ENCODE measurements at places on chromosomes 5 and 9.

DNA sequence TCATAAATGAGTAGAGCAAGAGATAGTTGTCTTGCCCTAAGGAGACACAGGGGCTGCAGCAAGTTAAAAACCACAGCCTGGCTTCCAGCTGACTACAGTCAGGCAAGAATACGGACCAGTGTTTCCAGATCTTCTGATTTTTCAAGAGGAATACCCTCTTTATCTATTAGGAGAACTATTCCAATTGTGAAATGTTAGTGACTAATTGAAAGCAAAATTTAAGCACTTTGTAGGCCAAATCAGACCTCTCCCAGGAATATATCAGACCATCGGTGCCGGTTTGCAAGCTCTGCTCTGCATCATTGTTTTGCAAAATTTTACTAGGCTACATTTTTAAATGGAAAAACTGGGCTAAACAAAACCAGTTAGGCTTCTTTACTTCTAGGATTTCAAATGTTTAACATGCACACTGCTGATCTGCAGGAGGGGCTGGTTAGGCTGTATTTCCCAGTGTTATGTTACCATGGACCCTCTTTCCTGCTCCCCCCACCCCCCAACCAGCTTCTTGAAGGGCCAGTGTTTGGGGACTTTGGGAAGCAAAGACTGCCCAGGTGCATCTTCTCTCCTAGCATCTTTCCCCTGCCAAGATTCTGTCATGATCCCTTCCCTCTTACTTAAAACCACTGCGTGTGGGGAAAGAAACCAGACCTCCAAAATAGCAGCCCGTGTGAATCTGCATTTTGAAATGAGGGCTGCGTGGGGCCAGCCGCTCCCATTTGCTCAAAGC is 1.1 kb upstream of the ARSI start:
- DNase-seq, result no peak

GRCh38 chr9:69319324-69320025 is 5.5 kb upstream of the ENTREP1 start:
- no peak for DNase-seq

- peak; percentile 73 for DNase-seq
Measured at GRCh38 chr9:4080921-4081895, 218.7 kb downstream of the GLIS3 start.

DNA sequence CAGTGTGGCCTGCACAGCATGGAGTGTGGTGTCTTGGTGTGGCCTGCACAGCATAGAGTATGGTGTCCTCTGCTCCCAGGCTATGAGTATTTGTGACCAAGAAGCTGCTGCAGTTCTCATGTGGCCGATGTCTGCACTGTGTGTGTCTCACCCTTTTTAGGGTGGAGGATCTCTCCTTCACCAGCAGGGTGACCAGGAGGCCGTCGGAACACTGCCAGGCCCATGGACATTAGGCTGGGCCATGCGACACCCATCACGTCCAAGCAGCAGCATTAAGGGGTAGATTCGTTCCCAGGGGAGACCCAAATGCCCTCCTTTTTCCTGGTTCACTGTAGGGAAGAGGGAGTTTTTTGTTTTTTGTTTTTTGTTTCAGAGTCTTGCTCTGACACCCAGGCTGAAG is 115.3 kb upstream of the SPIN1 start:
- DNase-seq, result no peak

- no peak for DNase-seq
Measured at GRCh38 chr9:115849679-115850412, 303.7 kb upstream of the PAPPA start.

- DNase-seq, result no peak
Measured at GRCh38 chr5:57538341-57538955, 55.8 kb upstream of the ACTBL2 start.

- no peak for DNase-seq
Measured at GRCh38 chr9:19469271-19469670, 60.5 kb downstream of the ACER2 start.

- DNase-seq, result no peak
Measured at GRCh38 chr5:60836131-60836530, 7.9 kb downstream of the ELOVL7 start.

GRCh38 chr5:96516631-96517071 is 83.6 kb upstream of the PCSK1 start:
- DNase-seq, result no peak

GRCh38 chr9:113646491-113646890 is 183.0 kb downstream of the RGS3 start:
- no peak for DNase-seq

DNA sequence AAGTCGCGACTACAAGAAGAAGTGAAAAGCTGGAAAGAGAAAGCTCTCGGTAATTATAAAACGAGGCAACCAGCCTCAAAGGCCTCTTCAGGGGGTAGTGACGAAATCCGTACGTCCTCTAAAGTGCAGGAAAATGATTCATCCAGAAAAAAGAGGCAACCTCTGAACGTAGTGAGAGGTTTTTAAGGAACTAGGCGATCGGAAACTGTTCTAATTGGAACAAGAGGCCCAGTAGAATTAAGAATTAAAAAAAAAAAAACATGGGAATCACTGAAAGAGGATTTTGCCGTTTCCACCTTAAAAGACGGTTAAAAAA is 1.0 kb downstream of the CSNK1A1 start:
- peak; percentile 70 for DNase-seq

DNA sequence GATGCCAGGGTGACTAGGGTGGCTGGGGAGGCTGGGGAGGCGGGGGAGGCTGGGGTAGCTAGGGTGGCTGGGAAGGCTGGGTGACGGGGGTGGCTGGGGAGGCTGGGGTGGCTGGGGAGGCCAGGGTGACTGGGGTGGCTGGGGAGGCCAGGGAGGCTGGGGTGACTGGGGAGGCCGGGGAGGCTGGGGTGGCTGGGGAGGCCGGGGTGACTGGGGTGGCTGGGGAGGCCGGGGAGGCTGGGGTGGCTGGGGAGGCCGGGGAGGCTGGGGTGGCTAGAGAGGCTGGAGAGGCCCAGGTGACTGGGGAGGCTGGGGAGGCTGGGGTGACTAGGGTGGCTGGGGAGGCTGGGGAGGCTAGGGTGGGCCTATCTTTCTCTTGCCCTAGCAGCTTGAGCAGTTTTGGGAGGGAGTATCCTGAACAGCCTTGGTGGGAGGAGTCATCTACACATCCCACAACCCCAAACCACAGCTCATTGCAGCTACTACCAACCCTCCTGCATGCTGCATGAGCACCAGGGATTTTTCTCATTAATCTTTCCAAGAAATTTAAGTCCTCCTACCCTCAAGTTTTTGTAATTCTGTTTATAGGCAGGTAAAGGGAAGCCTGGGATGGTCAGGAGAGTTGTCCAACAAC is 203.2 kb upstream of the IRX1 start:
- DNase-seq, result peak; percentile 1

DNA sequence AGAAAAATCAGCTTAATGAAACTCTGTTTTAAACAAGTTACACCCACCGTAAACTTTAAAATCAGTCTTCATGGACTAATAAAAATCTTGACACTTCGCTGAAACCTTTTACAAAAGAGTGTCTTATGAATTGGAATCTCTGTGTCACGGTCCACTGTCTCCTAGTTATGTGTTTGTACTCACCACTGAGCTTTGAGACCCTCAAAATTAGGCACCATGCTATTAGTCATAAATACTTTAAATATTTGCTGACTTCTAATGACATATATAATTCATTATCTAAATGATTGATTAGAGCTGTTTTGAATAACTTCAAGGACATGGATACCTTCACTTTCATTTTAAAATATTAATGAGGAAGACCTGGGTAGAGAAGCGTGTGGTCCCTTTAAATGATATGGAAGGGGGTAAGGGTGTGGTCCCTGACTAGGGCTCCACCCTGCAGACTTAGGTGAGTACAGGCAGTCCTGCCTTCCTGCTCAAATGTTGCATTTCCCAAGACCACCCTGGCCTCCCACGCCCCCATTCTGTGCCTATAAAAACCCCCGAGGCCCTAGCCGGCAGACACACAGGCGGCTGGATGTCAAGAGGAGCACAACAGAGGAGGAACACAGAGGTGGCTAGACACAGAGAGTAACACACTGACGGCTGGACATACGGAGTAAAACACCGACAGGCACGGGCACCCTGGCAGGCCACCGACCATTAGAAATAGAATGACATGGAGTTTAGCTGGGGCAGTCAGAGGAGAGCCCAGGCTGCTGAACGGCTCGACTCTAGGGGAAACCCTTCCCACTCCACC is 179.0 kb upstream of the CDH9 start:
- no peak for DNase-seq

GRCh38 chr5:26669523-26669922 is 368.9 kb downstream of the CDH9 start:
- DNase-seq, result no peak

DNA sequence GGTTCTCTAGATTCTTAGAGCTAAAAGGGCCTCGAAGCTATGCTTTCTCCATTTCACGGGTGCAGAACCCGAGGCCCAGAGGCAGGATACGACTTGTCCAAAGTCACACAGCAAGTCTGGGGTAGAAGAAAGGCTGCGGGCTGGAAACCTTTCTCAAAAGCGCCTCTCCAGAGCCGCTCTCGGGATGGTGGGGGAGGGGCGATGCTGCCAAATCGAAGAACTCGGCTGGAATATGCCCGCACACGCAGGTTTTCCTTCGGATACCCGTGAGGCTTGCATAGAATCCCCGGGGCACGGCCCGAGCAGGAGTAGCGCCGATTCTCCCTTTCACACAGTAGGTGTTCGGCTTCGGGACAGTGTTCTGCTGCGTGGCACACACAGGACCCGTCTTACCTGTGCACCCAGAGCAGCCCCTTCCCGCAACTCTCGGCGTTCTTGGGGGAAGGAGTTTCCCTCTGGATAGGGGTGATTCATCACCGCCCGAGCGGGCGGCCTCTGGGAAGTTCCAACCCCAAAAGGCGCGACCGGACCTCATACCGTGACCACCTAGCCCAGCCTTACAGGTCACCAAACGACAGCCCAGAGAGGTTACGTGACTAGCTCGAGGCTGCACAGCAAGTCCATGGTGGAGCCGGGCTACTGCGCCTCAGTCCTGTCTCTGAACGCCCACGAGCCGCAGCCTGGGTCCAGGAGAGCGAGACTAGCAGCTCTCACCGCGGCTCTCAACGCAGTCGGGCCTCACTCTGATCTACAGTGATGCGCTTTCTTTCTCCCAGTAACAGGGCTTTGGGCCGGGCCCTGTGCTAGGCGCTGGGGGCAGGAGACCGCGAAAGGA is 4.1 kb downstream of the PAX5 start:
- DNase-seq, result no peak

DNA sequence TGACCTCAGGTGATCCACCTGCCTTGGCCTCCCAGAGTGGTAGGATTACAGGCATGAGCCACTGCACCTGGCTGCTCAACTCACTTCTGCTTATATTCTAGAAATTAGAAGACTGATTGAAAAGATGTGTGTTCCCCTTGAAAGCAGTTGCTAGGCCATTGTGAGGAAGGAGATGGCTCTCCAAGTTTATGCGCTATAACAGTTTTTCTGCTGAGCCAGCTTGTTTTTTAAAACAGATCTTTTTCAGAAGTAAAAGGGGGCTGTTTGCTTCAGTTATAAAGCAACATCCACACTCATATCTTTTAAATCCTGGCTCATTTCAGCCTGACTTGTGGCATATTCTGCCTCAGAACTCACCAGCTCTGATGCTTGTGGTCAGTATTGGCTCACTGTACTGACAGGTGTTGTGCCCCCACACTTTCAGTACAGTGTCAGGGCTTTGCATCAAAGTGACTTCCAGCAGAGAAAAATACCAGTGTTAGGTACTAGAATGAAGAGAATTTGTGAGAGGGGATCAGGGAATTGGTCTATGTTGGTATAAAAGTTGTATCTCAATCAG is 49.4 kb downstream of the NUP214 start:
- DNase-seq, result no peak

DNA sequence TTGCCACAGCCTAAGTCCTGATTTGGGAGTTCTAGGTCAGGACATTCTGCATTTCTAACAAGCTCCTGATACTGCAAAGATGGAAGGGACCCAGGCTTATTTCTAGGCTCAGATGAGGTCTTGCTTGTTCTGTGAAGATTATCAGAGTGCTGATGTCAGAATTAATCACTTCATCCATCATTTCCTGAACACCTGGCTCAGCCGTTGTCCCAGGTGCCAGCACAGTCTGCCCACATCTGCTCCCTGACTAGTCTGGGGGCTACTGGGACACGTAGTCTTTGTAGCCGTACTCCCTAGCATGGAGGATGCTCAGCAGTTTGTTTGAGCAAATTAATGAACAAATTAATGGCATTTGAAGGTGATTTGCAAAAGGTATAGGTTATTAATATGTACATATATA is 17.9 kb upstream of the SPINK4 start:
- peak; percentile 52 for DNase-seq

DNA sequence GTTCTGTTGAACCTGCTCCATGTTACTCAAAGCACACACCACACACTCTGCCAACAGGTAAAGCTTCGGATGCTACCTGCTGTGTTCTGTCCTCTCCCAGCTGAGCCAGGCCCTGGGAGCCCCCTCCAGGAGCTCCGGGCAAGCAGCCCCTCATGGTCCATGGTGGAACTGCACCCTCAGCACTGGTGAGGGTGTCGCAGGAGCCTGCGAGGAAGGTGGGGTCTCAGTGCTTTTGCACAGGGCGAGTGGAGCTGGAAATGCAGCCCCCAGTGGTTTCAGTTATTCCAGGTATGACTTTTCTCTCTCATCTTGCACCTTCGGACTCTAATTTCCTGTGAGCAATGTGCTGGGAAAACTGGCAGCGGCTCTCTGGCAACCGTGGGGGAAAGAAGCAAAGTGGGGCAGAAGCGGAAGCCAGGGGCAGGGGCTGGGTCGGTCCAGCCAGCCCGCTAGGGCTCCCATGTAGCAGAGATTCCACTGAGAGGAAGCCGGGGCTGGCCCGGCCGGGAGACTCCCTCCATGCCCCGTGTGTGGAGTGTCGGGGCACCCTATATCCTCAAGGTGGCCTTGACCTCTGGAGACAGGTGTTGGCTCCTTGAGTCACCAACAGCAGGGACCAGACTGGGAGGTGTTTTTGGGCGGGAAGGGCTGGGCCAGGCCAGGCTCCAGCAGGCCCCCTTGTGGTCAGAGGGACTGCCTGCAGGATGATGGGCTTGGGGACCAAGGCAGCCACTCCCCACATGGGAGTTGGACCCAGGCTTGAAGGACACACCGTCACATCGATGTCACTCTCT is 75.6 kb upstream of the PRSS3 start:
- DNase-seq, result peak; percentile 84

GRCh38 chr5:160105686-160106360 is 13.4 kb downstream of the PWWP2A start:
- DNase-seq, result peak; percentile 65

GRCh38 chr5:111494355-111494999 is 17.9 kb downstream of the STARD4 start:
- peak; percentile 95 for DNase-seq

GRCh38 chr5:67192719-67193438 is 3.7 kb downstream of the CD180 start:
- no peak for DNase-seq

- peak; percentile 70 for DNase-seq
Measured at GRCh38 chr5:74919487-74919886, 53.3 kb upstream of the FAM169A start.
